ENCODE measurements at places on chromosomes 7 and 10. TPM values are rescaled to one million over a fixed set of nuclear protein-coding genes. Genes with fewer than 3 reads are reported as not detected.

DNA sequence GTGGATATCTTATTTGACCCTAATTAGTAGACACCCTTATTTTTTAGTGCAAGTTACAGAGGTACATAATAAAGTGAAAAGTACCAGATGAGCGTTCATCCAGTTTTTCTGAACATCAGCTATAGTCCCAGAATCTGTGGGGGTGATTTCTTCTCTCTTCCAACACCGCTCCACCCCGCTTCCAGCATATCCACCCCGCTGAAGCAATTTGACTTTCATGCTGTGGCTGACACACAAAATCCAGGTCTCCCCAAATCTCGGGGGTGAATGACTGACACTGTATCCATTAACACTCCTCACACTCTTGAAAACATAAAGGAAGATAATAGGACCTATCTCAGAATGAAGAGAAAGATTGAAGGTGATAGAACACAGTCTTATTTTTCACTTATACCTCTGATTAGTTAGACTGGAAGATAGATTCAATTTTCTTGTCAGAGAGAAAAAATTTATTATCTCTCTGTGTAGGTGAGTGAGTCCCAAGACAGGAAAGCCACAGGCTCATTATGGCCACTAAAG, 143.4 kb downstream of the ANLN start:
- DNase-seq: no peak

- DNase-seq: no peak
These were observed 89.3 kb downstream of the HIP1 start for GRCh38 chr7:75649462-75649861.

DNA sequence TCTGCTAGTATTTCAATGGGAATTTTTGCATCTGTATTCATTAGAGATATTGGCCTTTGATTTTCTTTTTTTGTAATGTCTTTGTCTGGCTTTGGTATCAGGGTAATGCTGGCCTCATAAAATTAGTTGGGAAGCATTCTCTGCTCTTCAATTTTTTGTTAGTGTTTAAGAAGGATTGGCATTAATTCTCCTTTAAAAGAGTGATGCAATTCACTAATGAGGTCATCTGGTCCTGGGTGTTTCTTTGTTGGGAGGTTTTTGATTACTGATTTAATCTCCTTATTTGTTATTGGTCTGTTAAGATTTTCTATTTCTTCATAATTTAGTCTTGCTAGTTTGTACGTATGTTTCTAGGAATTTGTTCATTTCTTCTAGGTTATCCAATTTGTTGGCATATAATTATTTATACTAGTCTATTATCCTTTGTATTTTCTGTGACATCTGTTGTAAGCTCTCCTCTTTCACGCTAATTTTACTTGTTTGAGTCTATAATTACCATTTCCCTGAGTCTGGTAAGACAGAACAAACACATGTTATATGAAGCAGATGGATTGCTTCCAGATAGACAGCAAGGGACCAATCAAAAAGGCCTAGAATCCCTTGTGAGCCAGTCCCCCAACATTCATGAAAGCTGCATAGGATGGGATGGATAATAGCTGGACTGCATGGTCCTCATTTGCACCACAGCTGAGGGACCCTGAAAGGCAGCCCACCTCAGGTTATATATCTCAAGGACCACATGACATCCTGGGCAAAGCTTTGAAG, 54.4 kb downstream of the MTPAP start:
- no peak for DNase-seq

- no peak for DNase-seq
These were observed 23.9 kb downstream of the KLF6 start for GRCh38 chr10:3761021-3761686.

- no peak for DNase-seq
These were observed 98.8 kb downstream of the ELFN1 start for GRCh38 chr7:1768832-1769231.

- DNase-seq: no peak
These were observed 48.5 kb upstream of the NXPH1 start for GRCh38 chr7:8384901-8385300.

DNA sequence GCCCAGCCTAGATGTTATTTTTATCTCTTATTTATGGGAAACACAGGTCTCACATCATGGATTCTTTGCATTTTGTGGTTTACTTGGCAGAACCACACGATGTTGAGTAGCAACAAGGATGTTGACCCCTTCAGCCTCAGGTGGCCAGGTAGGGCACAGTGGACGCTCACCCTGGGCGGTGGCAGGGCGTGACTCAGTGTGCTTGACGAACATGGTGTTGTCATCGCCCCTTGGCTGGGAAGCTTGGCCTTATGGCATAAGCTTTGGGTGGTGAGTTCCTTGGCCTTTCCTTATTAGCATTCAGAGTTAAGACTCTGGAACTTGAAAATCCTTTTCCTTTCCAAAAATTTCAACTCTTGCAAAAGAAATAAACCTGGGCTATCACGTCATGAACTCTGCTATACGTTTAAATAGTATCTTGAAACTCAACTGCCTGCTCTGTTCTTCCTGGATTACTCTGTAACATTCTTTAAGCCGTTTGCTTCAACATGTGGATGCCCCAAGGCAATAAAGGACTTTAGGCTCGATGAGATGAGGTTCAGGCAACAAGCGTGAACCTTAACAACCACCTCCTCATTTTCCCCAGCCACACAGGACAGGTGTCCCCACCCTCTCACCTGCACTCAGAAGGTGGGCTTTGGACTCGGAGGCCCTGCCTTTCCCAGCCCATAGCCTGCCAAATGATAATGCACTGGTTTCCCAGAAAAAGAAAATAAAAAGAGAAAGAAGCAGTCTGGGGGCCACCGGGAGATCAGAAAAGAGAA, 22.5 kb upstream of the ECHDC3 start:
- DNase-seq: no peak

GRCh38 chr10:124886610-124887009, 55.3 kb upstream of the ZRANB1 start:
- DNase-seq: no peak

- no peak for DNase-seq
These were observed 105.5 kb upstream of the ZNF438 start for GRCh38 chr10:31136930-31137885.

- no peak for DNase-seq
These were observed 15.5 kb downstream of the ZMIZ1 start for GRCh38 chr10:79084012-79084971.

DNA sequence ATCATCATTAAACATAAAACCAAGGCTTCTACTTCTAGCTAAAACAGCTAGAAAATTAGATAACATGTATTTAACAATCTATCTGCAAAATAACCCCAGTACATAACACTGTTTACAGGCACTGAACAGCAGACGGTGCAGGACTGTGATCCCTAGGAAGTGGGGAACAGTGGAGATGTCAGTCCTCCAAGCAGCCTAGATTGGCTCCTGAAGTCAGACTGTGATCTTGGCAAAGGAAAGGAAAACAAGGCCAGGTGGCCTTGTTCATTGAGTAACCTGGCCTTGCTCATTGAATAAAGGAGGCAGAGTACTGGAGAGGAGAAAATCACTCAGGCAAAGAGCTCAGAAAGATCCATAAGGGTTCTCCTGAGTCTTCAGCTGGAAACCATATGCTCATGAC, 77.7 kb upstream of the DIP2C start:
- no peak for DNase-seq

DNA sequence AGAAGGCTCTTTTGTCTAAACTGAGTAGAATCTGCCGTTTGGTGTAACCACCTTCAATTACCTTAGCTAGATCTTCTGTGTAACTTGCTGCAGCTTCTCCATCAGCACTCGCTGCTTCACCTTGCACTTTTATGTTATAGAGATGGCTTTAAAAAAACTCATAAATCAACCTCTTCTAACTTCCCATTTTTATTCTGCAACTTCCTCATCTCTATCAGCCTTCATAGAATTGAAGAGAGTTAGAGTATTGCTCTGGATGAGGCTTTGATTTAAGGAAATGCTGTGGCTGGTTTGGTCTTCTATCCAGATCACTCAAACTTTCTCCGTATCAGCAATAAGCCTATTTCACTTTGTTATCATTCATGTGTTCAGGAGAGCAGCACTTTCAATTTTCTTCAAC, 1131.9 kb upstream of the CELF2 start:
- DNase-seq: no peak

- no peak for DNase-seq
These were observed 108.4 kb upstream of the ZMIZ1 start for GRCh38 chr10:78960316-78960800.

GRCh38 chr10:125052146-125052545, 108.2 kb downstream of the CTBP2 start:
- DNase-seq: no peak

HOXA7 gene
- not detected for total RNA-seq

ANLN gene
- total RNA-seq: 29.1 TPM

THSD7A gene
- not detected for total RNA-seq

IRF5 gene
- 7.8 TPM for total RNA-seq

OLAH gene
- total RNA-seq: not detected

All from CD8-positive, alpha-beta memory T cell (primary cell).